Stimulated activated CD4-positive, alpha-beta T cell treated with anti-CD3 and anti-CD28 coated beads, Interleukin-15, amount 100 ng/mL, for 48 hours (primary cell): ENCODE measurements at places on chromosomes 1 and 21.
A peak's percentile ranks its signal among the peaks of the same experiment; 100 is the strongest.

DNA sequence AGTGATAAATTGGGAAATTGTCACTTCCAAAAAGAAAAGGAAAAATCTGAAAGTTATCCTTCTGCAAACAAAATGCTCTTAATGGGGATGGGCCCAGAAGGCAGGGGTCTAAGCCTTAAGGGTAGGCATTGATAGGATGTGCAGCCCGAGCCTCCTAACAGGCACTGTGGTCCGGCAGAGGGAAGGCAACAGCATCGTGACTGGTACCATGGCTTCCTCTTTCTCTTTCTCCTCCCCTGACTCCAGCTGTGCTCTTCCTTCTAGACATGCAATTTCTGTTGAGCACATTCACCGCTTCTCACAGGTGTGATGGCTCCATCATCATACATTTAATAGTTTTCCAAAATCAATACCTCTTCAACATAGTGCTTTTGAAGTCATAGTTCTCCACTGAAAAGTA, 91.5 kb downstream of the SELENOF start:
- no peak for DNase-seq

DNA sequence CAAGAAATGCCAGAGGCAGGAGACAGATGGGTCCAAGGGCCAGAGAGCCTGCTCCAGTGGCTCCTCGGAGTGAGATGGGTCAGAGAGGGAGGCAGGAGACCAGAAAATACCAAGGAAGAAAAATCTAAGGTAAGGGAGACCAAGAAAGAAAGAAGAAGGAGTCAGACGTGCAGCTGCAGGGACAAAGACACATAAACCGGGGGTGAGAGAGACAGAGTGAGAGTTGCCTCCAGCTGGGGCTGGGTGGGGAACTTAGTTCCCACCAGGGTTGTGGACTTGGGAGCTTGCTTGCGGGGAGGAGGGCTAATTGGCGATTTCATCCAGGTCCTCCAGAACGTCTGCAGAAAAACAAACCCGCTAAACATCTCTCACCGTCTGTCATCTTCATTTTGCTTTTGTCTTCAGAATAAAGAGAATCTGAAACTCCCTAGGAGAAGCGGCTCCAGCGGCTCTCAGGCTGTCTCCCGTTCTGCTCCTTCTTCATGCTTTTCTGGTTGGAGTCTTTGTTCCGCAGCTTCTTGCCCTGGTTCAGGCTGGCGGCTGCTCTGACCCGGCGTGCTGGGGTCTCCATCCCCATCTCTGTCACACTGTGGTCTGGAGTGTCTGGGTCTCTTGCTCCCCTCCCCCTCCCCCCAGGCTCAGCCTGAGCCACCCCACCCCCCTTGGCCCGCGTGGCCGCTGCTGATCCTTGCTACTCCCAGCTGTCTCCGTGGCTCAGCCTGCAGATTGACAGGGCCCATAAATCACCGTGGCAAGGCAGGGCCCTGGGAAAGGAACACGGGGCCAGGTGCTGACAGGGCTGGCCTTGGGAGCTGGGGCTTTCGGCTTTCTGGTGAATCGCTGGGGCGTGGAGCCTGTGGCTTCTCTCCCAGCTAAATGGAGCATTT, 66.6 kb downstream of the UBIAD1 start:
- DNase-seq, result no peak

DNA sequence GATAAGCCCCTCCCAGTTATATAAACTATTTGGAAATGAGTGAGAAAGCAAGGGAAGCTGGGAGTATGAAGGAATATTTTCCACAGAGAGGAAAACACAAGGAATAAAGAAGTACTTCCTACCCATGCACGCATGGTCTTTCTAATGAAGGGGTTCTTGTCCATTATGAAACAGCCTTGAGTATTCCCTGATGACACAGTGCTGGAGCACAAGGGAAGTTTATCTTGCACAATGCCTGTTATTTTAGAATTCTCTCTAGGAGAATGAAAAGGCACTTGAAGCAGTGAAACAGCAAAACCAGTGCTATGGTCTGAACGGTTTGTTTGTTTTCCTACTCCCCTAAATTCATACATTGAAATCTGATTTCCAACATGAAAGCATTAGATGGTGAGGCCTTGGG, 38.6 kb upstream of the ADAMTS1 start:
- no peak for DNase-seq

- DNase-seq, result no peak
Measured at GRCh38 chr1:219676012-219676765, 63.3 kb upstream of the ZC3H11B start.

DNA sequence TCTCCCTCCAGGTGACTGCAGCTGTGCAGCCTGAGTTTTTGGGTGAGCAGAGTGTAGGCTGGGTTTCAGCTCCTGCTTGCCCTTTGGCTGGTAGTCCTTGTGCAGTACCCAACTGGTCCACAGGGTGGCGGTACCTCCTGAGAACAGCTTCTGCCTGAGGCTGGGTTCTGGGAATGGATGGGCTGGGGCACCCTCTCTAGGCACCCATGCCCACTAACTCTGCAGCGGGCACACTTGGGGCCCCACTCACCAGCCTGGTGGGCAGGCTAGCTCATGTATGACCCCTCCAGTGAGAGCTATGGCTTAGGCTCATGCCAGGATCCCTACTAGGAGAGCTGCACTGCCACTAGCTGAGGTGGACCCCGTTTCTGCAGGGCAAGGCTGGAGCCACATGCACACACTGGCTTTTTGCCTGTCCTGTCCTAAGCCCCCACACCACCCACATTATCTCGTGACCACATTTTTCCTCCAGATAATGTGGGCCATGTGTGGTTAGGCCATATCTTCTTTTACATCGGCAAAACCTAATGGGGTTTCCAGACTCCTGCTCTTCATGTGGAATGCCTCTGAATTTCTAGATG, 15.5 kb upstream of the GSTM4 start:
- peak; percentile 88 for DNase-seq

- no peak for DNase-seq
Measured at GRCh38 chr1:68464891-68465290, 15.1 kb upstream of the RPE65 start.
